HepG2 (cell line): ENCODE measurements at places on chromosomes 7 and 10. TPM values are rescaled to one million over a fixed set of nuclear protein-coding genes. Genes with fewer than 3 reads are reported as not detected.
A peak's percentile ranks its signal among the peaks of the same experiment; 100 is the strongest.

DNA sequence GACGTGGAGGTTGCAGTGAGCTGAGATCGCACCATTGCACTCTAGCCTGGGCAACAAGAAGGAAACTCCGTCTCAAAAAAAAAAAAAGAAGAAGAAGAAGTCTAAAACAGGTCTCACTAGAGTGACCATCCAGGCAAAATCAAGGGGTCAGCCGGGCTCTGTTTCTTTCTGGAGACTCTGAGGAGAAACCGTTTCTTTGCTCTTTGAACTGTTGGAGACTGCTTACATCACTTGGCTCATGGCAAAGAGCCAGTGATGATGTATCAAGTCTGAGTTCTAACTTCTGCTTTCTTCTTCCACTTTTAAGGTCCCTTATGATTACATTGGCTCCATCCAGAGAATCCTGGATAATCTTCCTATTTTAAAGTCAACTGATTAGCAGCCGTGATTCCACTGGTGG lies 306.8 kb downstream of the WDR11 start:
- DNase-seq = no peak

DNA sequence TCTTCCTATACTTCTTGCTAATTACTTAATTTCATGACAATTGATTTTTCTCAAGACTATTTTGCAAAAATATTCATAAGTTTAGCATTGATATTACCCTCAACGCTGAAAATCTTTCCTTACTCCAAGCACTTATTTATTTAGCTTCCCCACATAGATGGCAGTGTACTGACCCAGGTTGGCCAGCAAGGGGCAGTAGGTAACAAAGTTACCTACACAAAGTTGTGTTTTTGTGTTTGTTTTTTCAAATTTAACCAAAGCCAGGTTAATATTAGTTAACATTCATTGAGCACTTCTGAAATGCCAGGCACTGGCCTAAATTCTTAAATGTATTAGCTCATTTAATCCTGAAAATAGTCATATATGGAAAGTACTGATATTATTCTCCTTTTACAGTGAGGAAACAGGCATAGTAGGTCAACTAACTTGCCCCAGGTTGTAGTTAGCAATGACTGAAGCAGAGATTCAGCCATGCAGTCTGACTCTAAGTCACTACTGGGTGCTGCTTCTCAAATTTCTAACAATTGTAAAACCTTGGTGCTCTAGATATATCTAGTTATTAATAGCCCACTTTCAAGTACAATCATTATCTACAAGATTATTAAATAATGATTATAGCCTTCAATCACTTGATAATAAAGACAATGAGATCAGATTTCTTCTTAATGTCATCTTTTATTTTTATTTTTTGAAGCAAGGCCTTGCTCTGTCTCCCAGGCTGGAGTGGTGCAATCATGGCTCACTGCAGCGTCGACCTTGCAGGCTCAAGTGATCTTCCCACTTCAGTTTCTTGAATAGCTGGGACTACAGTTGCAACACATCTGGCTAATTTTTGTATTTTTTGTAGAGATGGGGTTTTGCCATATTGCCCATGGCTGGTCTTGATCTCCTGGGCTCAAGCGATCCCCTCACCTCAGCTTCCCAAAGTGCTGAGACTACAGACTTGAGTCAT lies 5.8 kb upstream of the GGCT start:
- peak; percentile 42 for DNase-seq

- DNase-seq = no peak
Measured at GRCh38 chr7:111115966-111116365, 25.0 kb downstream of the LRRN3 start.

GRCh38 chr7:593324-594115 lies 73.9 kb upstream of the PDGFA start:
- DNase-seq = no peak

DNA sequence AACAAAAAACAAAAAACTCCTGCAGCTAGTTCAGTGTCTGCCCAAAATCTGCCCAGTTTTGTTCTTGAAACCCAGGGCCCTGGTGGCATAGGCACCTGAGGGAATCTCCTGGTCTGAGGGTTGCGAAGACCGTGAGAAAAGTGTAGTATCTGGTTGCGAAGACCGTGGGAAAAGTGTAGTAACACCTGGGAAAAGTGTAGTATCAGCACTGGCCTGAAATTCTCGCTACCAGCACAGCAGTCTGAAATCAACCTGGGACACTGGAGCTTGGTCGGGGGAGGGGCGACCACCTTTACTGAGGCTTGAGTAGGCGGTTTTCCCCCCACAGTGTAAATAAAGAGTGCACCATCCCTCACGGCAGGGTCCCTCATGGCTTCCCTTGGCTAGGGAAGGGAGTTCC lies 82.5 kb upstream of the SP4 start:
- DNase-seq = no peak

DNA sequence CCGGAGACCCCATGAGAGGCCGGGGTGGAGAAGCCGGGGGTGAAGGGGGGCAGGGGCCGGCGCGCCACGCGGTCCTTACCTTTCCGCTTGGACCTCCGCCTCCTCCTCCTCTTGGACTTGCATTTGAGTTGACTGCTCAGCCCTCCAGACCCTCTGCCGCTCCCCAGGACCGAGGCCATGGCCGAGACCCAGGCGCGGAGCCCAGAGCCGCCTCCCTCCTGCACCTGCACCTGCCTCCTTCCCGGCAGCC lies 428 bp downstream of the ADARB2 start:
- DNase-seq = no peak

GRCh38 chr7:76364198-76364584 lies 5.4 kb upstream of the YWHAG start:
- no peak for DNase-seq

- DNase-seq = no peak
Measured at GRCh38 chr10:102845352-102845902, 8.2 kb upstream of the CYP17A1 start.

DNA sequence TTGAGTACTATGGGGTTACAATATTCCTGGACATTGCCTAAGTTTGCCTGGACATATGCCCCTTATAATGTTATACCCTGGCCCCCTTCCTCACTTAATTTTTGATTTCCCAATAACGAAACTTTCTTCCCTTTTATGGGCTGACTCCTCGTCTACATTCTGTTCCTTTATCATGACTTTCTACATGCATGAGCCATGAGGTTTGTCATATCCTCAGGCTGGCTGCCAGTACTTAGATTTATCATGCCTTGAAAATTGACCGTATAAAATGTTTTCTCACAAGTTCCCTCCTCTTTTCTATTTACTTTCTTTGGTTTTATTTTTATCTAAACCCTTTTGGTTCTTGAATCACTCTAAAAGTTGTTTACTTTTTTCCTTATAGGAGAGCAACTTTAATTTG lies 4.7 kb downstream of the DNAH11 start:
- no peak for DNase-seq

GRCh38 chr10:48742891-48743860 lies 58.5 kb downstream of the WDFY4 start:
- no peak for DNase-seq

GRCh38 chr10:82692458-82692857 lies 817.5 kb downstream of the NRG3 start:
- DNase-seq = no peak

DNA sequence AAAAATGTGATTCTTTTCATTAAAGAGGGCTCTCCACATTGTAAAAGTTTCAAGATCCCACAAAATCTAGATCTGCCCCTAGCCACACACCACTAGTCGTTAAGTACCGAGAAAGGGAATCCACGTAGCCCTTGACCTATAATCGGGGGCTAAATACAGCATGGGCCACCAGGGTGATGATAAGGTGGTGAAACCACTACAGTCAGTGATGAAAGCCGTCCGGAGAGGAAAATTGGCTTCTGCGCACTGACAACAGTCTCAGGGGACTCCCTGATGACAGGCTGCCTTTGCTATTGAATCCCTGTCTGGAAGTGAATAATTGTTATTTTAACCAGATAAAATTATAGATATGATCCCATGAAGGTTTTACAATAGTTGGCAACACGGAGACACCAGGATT lies 4.6 kb downstream of the TECTB start:
- no peak for DNase-seq

DNA sequence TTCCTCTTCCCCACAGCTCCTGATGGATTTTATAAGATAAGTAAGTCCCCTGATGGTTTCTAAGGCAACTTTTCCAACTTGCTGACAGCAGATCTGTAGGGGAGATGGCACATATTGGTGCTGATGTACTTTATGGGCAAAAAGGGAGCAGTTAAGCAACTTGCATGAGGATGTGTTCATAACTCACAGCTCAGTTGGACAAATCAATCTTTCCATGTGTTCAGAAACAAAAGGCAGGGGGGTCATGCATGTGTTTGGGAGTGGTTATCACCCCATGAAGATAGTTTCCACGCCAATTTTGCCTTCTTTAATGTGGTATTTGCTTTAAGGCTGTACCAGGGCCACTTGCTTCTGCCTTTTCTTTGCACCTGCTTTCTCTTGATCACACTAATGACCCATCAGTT lies 6.1 kb downstream of the RBM20 start:
- no peak for DNase-seq

DNA sequence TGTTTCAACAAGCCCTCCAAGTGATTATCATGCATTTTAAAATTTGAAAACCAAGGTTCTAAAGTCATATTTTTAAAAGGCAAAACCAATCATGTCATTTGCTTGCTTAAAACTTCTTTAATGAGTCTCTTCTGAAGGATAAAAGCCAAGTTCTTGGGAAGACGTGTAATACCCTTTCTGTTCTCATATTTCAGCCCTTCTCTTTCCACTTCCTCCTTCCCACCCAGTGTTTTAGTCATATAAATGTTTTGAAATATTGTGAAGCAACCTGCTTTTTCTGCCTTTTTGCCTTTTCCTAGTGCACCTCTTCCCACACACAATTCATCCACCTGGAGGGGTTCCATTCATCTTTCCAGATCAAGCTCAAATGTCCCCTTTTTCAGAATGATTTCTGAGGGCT lies 211.1 kb upstream of the LRRTM3 start:
- DNase-seq = no peak

Gene ABCB8
- 7.2 and 16.7 TPM in 2 replicates for total RNA-seq

Gene PNLIPRP2
- total RNA-seq = 0.95 and 0.97 TPM in 2 replicates

Gene GFRA1
- total RNA-seq = not detected in 2 replicates

Gene BICC1
- total RNA-seq = 0.15 and 0.18 TPM in 2 replicates

Gene PNLIPRP1
- total RNA-seq = not detected in 2 replicates

Gene TMEM196
- not detected in 2 replicates for total RNA-seq

Gene VAX1
- not detected in 2 replicates for total RNA-seq
